ENCODE measurements at places on chromosomes 13 and 19.

- H3K27me3 ChIP-seq = no peaks in the 10 kb centered on the region
- H3K4me3 ChIP-seq = no peak overlapping the region
- DNase-seq = no peak
- H3K4me1 ChIP-seq = no peaks in the 10 kb centered on the region
- no peaks in the 10 kb centered on the region for H3K36me3 ChIP-seq
These were observed 289.9 kb downstream of the DIAPH3 start for GRCh38 chr13:59873856-59874255.

- H3K27me3 ChIP-seq = no peaks in the 10 kb centered on the region
- DNase-seq = no peak
- H3K27ac ChIP-seq = no peak overlapping the region
- no peaks in the 10 kb centered on the region for H3K4me1 ChIP-seq
These were observed 72.8 kb downstream of the MYO16 start for GRCh38 chr13:108702171-108702570.

DNA sequence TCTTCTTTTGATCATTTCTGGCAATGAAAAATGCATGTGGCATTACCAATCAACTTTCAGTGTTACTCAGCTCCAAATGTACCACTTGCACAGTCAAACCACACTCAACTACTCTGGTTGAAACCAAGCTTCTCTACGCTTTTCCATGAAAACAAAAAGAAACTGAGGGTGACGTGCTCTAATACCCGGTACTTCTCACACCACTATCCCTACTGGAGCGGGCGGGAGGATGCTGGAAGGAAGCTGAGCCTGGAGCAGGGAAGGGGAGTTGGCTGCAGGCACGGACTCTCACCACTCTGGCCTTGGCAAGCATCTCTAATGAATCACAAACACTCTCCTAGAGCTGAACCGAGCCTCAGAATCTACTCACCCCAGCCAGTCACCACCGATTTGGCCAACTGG lies 48.2 kb downstream of the STK24 start:
- no peaks in the 10 kb centered on the region for H3K36me3 ChIP-seq
- DNase-seq = no peak
- no peak overlapping the region for H3K4me3 ChIP-seq
- no peak overlapping the region for H3K27ac ChIP-seq
- H3K27me3 ChIP-seq = no peaks in the 10 kb centered on the region

- peak within 1 kb of the TSS; percentile 54 for H3K4me3 ChIP-seq
- H3K27me3 ChIP-seq = no peaks in the 10 kb centered on the region
- H3K27ac ChIP-seq = no peak within 1 kb of the TSS
- no peaks in the 10 kb centered on the region for H3K4me1 ChIP-seq
- H3K36me3 ChIP-seq = peaks cover 9% of the 10 kb centered on the region
These were observed at the start of gene GRIK5 for GRCh38 chr19:42069619-42070351. GRIK5 (minus strand) TSS chr19:42070206; CDS start chr19:42065770, 4,436 bp downstream.

- no peak overlapping the region for H3K4me3 ChIP-seq
- no peaks in the 10 kb centered on the region for H3K27me3 ChIP-seq
- no peak overlapping the region for H3K27ac ChIP-seq
- no peaks in the 10 kb centered on the region for H3K4me1 ChIP-seq
These were observed 172.3 kb downstream of the DIAPH3 start for GRCh38 chr13:59991395-59991794.
